Uterine smooth muscle cell (primary cell): ENCODE measurements at places on chromosomes 1 and 21. TPM values are rescaled to one million over a fixed set of nuclear protein-coding genes. Genes with fewer than 3 reads are reported as not detected.

Gene CFHR5
- not detected in 2 replicates for total RNA-seq

Gene SV2A
- 23.2 and 39.7 TPM in 2 replicates for total RNA-seq

Gene MAN1C1
- 2.4 and 12.2 TPM in 2 replicates for total RNA-seq

Gene EGLN1
- 47.7 and 59.5 TPM in 2 replicates for total RNA-seq

Gene AK5
- total RNA-seq = 45.2 and 49.5 TPM in 2 replicates

Gene SYT14
- total RNA-seq = 3.3 and 4.4 TPM in 2 replicates

Gene SPRR2D
- not detected in 2 replicates for total RNA-seq

Gene CD247
- total RNA-seq = not detected in 2 replicates

Gene RHCE
- total RNA-seq = 0.75 and 0.77 TPM in 2 replicates

Gene SERPINC1
- 0.12 TPM in 1 of 2 replicates, not detected in the other for total RNA-seq

Gene SLC1A7
- total RNA-seq = 0.12 TPM in 1 of 2 replicates, not detected in the other

Gene CR1L
- total RNA-seq = not detected in 2 replicates

Gene ZNF593OS
- not detected in 2 replicates for total RNA-seq

Gene CD48
- total RNA-seq = under 0.01 TPM in 1 of 2 replicates, not detected in the other

Gene CFAP107
- 0.12 TPM in 1 of 2 replicates, not detected in the other for total RNA-seq

Gene ADAMTSL4
- 2.1 and 2.9 TPM in 2 replicates for total RNA-seq

Gene SCAMP3
- 31.7 and 43.9 TPM in 2 replicates for total RNA-seq

Gene TMEM201
- 4.7 and 6.2 TPM in 2 replicates for total RNA-seq

Gene FNDC10
- 0.77 and 1.00 TPM in 2 replicates for total RNA-seq

Gene COL24A1
- 0.87 and 1.3 TPM in 2 replicates for total RNA-seq
